Foreskin keratinocyte (primary cell): ENCODE measurements at places on chromosomes 5 and 9.

DNA sequence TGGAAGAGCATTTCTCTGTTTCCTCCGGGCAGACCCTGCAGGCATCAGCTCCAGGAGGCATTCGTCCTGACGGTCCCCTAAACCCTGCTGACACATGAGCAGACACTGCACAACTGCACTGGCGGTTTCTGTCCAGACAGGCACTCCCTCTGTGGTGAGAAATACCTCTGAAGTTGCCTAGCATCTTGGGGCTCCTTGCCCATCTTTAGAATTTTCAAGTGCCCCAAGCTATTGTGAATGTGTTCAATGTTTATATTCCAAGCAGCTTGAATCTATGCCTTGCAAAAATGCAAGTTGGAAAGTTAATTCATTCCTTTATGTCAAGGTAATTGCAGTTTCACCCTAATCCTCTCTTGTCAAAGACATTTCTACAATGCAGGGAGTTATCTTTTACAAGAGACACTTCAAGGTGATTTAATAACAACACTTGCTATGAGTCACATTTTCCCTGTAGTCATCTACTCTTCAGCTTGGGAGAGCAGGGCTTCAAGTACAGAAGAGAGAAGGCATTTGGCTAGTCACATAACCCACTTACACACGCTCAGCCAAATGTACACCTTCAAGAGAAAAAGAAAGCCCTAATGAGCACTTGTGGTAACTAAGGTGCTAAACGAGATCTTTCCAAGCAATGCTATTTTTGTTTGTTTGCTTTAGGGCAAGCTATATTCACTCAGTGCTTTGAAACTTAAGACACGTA lies 302.5 kb downstream of the MLLT3 start:
- peak; percentile 94 for DNase-seq

GRCh38 chr5:161189452-161189851 lies 337.4 kb upstream of the ATP10B start:
- no peak for DNase-seq

DNA sequence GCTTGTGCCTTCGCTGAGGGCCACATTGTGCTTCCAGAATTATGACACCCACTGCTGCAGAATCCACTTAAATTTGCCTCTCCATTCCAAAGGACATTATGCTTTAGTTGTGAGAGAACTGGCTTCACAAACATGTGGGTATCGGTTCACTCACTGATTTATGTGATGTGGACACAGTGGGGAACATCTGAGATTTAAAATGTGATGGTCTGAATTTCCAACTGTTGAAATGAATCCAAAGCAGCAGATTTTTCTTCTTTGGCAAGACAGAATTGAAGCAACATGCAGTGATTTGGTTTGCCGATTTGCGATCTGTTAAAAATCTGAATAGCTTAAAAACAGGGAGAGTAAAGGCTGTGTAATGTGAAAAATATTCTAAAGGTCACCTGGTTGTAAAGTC lies 20.3 kb downstream of the PCSK5 start:
- no peak for DNase-seq

DNA sequence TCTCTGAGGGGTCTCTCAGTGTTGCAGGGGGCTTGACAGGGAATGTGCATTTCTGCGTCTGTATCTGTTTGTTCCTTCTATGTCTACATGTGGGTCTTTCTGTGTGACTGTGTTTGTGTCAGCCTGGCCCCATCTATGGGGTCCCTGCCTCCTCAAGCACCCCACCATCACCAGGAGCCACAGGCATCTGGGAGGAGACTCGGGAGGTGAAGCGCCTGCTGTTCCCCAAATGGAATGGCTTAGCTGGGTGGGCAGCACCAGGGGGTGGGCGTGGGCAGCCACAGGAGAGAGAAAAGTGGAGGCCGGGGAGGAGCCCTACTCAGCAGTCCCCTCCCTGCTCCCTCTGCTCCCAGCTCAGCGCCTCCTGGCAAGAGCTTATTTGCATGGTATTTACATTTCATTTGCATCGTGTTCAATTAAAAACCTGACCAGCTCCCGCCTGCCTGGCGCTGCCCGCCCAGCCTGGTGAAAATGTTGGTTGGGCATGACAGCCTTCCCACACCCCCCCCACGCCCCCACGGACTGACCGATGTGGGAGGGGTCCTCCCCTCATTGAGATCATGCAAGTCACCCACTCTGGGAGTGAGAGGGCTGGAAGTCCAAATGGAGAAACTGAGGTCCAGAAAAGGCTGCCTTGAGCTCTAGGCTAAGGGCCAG lies 50.5 kb downstream of the CXXC5 start:
- DNase-seq = no peak

GRCh38 chr9:96394832-96395496 lies 11.5 kb upstream of the SLC35D2 start:
- DNase-seq = no peak

DNA sequence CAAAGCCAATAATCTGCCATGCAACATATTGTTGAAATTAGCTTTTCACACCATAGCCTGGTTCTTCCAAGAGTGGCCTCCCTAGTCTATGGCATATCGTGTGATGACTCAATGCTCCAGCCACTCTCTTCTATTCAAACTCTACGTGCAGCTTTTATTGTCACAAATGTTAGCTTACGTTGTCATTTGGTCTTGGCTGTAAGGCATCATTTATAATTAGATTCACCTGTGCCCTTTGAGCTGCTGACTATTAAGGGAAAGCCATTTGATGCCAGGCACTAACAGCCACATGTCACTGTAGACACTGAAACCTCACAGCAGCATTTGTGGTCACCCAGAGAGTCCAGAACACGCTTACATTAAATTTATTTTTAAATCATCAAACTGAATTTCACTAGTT lies 66.8 kb downstream of the APBA1 start:
- DNase-seq = no peak

DNA sequence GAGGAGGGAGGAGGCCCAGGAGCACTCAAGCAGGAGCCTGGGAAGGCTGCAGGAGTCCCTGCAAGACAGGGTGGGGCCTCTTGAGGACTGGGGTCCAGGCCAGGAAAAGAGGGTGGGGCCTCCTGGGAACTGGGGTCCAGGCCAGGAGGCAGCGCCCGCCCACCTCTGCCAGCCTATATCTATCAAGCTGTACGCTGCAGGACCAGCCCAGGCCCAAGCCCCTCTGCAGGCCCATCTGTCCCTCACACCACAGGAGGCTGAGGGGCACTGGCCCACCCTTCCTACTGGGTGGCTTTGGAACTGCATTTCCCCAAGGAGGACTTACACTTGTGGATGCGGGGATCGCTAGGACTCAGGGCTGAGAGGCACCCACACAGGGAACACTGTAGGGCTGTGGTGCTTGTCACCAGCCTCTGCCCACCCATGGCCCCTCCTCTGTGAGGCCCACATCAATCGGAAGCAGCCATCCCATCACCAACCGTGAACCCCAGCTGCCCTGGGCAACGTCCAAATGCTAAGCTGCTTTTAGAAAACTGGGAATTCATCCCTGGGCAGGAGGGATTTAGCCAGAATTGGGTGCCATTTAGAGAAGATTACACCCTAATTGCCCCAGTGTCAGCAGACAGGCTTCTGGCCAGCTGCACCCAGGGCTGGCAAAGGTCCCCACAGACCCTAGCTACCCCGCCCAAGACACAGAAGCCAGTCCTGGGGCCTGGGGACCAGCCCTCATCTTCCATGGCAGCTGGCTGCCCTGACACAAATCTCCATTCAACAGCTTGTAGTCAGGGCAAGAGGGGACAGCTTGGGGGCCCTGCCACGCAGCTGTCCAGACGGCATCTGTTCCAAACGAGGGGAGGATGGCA lies 15.3 kb downstream of the BICD2 start:
- no peak for DNase-seq

- peak; percentile 91 for DNase-seq
These were observed 4.5 kb downstream of the TJP2 start for GRCh38 chr9:69178583-69179011.

- no peak for DNase-seq
These were observed 97.1 kb downstream of the ADAMTS12 start for GRCh38 chr5:33794550-33795181.

DNA sequence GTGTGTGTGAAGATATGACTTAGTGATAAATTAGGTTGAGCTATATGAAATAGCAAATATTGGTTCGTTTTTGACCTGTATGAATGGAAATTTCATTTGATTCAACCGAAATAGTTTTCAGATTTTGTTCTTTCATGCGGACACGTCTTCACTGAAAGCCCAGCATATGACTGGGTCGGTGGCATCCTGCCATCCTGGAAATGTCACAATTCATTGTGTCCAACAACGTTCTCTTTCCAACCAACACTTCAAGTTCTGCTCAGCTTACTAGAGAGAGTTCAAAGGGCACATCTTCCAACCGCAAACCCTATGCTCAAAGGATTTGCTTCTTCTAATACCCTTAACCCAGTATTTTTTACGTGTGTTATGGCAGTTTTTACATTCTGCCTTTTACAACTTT lies 252.5 kb downstream of the NTRK2 start:
- DNase-seq = no peak

DNA sequence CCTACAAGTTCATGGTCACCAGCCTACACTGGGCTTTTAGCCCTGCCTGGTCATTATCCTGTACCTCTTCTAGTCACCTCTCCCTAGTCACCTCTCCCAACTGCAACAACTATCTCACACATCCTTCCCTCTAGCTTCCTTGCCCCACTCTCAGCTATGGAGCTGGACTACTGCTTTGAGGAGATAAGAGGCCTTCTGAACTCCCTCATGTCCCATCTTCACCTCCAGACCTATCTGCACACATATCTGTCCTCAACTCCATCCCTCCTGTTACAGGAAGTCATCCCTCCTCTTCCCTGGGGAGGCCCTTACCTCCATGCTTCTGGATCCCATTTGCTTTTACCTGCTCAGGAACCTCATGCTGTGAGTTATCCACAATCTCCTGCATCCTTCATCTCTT lies 5.7 kb downstream of the RPP25L start:
- DNase-seq = no peak

DNA sequence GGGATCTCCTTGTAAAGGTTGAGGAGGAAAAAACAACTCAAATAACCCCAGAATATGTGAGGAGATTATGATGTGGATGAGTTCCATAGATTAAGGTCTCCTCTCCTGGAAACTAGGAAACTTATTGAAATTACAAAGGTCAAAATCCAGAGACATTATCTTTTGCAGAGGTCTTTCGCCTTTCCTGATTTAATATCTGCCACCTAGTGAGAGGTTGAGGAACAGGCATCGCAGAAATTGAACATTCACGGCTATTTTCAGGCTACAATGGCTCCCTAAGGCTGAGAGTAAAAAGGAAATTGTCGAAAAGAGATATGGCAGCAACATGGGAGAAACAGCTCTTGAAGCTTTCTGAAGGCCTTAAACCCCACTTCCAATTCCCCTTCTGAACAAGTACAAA lies 127.5 kb upstream of the PLCXD3 start:
- no peak for DNase-seq

- DNase-seq = no peak
These were observed 109.0 kb downstream of the ATP10B start for GRCh38 chr5:160743027-160743426.

GRCh38 chr5:141843156-141843927 lies 34.9 kb downstream of the PCDH1 start:
- no peak for DNase-seq

- DNase-seq = no peak
These were observed 91.2 kb upstream of the PRR16 start for GRCh38 chr5:120372899-120373298.

- no peak for DNase-seq
These were observed 222.4 kb downstream of the MAPKAP1 start for GRCh38 chr9:125484350-125485282.

DNA sequence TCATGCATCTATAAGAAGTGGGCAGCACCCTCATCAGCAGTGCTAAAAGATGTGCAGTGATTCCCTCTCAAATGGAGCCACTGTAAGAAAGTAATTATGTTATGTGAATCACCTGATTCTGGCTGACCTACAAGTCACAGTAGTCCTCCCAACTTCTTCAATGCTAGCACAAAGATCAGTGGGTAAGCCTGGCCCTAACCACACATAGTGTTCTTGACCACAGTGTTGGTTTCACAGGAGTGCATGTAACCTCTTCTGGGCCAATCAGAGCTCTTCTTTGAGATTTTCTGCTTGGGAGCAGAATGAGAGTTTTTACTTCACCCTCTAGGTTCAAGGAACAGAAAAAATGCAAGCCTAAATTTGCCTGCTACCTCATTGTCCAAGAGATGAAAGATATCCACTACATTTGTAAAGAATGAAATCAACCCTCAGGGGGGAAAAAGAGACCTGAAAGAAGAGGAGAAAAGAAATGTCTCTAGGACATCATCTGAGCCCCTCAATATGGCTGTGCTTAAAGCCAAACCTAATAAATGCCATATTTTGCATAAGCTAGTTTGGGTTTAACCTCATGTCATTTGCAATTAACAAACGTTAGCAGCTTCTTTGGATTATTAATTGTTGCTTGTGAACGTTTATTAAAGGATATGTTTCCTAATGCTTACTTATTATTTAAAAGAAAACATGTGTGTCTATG lies 65.3 kb upstream of the ADRB2 start:
- DNase-seq = no peak

GRCh38 chr5:157994906-157995519 lies 136.1 kb upstream of the CLINT1 start:
- no peak for DNase-seq

- no peak for DNase-seq
These were observed 43.2 kb downstream of the MRRF start for GRCh38 chr9:122307925-122308324.

GRCh38 chr9:136795000-136795348 lies 1.2 kb upstream of the CCDC183 start:
- no peak for DNase-seq

DNA sequence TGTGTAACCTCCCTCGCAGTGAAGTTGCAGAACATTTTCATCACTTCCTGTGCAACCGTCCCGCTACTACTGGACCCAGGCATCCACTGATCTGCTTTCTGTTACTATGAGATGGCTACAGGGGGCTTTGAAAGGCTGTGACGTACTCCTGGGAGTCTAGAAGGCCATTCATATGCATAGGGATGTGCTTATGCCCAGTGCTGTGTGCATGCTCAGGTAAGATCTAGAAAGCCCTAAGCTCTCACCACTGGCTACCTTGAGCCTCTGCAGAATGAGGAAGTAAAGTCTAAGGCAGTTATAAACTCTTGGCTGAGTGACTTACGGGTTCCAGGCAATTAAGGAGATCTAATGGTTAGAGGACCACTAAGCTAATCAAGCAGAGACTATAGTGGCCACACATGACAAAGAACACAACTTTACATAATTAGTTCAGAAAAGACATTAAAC lies 11.8 kb downstream of the HNRNPAB start:
- DNase-seq = no peak

GRCh38 chr5:160799184-160799583 lies 52.8 kb downstream of the ATP10B start:
- DNase-seq = no peak

DNA sequence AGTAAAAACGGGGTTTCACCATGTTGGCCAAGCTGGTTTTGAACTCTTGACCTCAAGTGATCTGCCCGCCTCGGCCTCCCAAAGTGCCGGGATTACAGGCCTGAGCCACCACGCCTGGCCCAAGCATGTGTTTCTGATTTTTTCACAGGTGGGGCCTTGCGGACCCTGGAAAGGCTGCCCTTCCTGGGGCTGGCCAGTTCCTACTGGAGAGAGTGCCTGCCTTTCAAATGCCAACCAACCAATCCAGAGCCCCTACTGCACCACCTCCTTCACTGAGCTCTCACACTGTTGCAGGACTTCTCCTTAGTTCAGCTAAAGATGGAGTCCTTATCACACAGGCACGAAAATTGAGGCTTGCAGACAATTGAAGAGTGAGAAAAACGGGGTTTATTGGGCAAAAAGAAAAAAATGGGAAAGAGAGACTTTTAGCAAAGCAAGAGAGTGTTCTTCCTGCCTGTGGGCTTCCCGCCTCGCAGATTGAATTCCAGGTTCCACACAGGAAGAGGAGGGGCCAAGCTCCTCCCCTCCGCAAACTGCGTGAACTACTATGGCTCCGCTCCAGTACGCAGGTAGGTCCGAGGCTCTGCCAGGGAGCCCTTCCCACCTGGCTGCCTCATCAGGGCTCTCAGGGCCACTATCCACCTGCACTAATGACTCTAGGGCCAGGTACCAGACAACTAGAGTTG lies 8.3 kb upstream of the CMBL start:
- DNase-seq = no peak
